ENCODE measurements at places on chromosomes 7 and 10.
A peak's percentile ranks its signal among the peaks of the same experiment; 100 is the strongest.

- DNase-seq = no peak
These were observed 259.8 kb upstream of the MAGI2 start for GRCh38 chr7:79713276-79713675.

DNA sequence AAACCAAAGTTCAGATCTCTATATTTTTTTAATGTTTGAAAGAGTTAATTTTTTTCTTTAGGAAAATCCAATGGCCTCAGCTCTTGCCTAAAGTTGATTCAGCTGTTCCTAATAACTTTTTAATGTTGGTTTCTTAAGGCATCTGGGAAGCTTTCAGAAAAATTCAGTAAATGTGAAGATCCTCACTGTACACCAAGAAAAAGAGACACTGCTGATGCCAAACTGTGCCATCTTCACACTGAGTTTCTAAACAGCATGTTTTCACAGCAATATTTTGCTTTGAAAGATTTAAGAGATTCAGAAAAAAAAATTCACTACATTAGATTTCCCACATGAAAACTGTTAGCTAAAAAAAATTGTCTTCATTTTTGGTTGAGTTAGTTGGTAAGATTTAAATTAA, 249.4 kb downstream of the NEBL start:
- no peak for DNase-seq

- DNase-seq = no peak
These were observed 50.3 kb upstream of the GSAP start for GRCh38 chr7:77466450-77466849.

- DNase-seq = no peak
These were observed 242.1 kb upstream of the TCERG1L start for GRCh38 chr10:131553581-131553980.

DNA sequence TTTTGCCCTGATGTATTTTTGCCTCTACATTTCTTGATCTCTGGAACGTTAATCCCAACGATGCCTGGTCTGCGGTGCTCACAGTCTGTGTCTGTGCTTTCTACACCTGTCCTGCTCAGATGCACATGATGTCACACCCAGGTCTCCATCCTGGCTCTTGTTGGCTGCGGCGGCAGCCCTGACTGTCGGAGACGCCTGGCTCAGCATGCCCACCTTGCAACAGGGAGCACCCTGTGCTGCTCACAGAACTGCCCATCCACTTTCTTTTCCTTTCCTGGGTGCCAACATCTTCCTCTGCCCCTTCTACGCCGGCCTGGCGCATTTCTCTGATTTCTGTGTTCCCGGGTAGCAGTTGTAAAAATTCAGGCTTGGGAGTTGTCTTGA, 106.2 kb downstream of the CUX1 start:
- no peak for DNase-seq

DNA sequence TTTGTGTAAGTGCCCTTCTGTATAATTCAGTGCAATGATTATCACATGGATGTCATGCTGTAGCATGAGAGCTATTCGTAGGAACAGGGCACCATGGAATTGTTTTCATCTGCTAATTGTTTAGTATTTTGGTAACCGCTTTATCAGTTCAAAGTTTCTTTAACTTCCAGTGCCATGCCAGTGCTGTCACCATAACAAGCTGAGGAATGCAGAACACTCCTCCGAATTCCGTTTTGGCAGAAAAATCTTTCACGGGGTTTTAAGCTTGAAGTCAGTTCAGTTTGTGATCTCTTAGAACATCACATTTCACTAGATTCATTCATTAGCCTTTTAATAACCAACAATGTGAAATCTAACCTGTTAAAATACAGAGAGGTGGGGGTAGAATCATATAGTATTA, 117.2 kb upstream of the SEMA3C start:
- no peak for DNase-seq

GRCh38 chr10:132685101-132685891, 100.7 kb downstream of the NKX6-2 start:
- peak; percentile 74 for DNase-seq

DNA sequence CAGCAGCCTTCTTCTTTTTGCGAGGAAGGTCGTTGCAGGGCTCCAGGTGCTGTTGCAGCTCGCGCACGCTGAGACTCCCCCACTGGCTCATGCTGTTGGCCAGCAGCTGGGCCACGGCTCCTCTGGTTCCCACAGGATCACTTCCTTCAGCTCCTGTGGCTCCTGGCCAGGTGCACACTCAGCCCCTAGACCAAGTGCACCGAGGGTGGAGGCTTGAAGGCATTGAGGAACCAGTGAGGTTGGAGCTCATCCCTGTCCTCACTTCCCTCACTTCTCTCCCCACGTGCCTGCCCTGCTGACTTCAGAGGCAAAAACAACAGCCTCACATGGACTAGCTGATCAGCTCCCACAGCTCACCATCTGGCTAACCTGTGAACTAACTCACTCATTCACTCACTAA, 46.2 kb upstream of the ADRB1 start:
- DNase-seq = peak; percentile 37

- DNase-seq = no peak
These were observed 26.3 kb upstream of the SMURF1 start for GRCh38 chr7:99170065-99170729.

DNA sequence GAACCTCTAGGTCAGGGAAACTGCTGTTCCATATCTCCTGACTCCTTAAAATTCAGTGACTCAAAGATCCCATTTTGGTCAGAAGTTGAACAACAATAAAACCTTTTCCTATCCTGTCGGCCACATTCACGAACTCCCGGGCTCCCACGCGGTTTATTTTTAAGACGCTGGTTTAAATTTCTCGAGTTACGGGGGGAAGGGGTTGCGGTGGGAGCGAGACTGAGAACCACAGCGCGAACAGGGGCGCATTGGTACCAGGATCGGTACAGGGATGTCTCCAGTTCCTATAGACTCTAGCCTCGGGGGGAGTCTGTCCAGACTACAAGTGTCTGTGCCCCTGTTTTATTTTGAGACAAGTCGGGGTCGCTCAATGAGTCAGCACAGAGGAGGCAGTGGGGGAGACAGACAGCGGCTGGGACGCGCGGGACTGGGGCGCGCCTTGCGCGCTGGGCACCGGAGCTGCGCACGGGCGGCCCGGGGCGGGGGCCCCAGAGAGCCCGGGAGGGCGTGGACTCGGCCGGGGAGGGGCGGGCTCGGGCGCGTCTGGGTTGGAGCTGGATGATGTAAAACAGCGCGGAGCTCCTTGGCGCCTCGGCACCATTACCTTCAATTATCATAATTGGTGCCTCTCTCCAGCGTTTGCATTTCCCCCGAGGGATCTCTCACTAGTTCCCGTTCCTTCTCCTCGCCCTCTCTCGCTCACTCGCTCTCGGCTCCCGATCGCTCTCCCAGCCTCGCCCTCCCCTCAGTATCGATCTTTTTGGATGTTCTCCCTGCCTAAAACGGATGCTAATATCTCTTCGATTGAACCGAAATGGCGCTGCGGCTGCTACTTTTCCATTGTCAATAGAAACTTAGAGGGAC, 8.7 kb upstream of the BAMBI start:
- no peak for DNase-seq

DNA sequence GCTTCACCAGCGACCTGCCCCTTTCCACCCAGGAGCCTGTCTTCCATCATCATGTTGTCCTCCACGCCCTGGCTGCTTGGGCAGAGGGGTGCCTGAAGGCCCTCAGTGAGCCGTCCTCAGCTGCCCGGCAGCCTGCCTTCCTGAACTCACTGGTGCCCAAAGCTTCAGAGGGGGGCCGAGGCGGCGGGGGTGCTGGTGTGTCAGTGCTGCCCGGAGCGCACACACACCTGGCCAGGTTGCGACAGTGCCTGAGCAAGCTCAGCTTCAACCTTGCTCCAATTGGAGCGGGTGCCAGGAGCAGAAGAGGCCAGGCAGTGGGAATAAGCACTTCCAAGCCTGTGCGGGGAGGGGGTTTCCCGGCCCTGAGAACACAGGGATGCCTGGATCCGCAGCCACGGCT, 566.3 kb downstream of the INHBA start:
- no peak for DNase-seq

- no peak for DNase-seq
These were observed 39.0 kb downstream of the OAT start for GRCh38 chr10:124379609-124380193.

GRCh38 chr7:79949778-79950177, 184.9 kb upstream of the GNAI1 start:
- no peak for DNase-seq

GRCh38 chr7:3558400-3558799, 257.3 kb downstream of the SDK1 start:
- DNase-seq = no peak

DNA sequence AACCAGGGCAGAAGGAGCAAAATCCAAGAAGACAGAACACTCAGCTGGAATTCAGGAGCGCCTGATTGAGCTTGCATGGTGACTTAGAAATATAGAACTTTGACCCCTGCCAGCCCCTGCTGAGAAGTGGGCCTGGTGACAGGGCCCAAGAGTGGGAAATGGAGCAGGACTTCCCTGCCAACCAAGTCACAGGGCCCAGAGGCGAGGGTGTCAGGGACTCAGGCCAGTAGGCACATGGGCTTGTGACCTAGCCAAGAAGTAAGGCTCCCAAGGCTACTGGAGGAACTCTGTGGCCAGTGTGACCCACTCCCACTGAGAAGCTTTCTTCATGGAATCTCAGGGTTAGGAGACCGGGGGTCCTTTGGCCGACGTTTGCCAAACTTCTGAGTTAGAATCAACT, 31.9 kb downstream of the LRRC20 start:
- no peak for DNase-seq

- no peak for DNase-seq
These were observed 114.9 kb upstream of the ZEB1 start for GRCh38 chr10:31204090-31204489.

DNA sequence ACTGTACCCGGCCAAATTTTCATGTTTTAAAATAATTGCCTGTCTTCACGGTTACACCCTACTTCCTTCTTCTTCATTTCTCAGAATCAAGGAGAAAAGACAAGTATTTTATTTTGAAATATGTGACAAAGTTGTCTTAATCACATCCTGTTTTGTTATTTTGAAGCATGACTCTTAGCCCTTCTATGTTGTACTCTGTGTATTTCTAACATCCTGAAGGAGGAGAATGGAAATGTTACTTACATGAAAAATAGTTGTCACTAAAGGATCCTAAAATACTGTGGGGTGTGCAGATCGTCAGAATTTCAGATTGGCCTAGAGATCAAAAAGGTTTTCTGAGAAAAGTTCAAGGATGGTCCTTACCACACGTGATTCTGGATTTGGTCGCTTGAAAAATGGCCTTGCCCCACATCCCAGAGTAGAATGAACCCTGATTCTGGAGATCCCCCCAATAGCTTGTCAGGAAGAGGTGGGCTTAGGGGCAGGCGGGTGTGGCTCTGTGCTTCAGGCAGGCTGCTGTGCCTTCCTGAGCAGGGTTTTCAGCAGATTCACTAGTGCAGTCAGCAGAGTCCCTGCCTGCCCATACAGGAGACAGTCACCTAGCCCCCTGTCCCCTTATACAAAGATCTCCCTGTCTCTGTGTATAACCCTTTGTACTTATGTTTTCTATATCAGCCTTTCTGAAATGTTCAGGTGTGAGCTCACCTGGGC, 8.6 kb downstream of the UPP1 start:
- DNase-seq = no peak

DNA sequence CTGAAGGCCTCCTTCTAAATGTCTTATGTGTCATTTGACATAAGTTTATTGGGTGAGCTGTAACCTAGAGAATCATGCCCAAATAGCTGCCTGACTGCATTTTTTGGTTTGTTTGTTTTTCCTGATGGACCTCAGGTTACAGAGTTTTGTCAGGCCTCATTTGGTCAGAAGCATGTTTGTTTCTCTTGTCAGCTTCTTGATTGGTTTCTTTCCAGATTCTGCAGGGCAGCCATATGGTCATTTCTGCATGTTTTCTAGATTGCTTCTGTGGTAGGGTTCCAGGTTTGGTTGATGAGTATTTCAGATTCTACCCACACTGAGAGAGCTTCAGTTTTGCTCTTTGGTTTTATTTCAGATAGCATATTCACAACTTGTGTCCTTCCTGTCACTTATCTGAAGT, 28.0 kb downstream of the GLCCI1 start:
- DNase-seq = peak; percentile 88

- DNase-seq = no peak
These were observed 944.7 kb downstream of the SORCS3 start for GRCh38 chr10:105585753-105586152.

- DNase-seq = no peak
These were observed 59.7 kb downstream of the LMBR1 start for GRCh38 chr7:156833312-156833711.

DNA sequence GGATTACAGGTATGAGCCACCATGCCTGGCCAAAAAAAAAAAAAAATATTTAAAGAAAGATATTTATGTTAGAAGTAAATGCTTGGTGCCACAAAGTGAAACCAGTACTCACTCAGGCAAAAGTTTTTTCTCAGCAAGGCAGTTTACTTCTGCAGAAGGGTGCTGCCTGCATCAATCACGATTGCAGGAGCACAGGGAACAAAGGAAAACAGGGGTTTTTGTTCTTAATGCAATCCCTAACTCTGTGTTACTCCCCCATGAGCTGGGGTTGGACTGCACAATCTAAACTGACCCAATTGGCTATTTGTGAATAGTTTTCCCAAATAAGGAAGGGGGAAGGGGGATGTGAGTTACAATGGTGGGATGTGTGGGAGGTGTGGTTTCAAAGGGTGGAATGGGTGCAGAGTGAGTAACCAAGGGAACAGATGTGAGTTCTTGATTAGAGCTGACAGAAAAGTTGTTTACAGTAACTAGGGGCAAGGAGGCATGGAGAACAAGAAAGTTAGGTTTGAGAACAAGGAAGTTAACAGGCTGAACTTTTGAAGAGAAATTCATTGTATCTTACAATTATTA, 255.4 kb downstream of the TYW1 start:
- no peak for DNase-seq

DNA sequence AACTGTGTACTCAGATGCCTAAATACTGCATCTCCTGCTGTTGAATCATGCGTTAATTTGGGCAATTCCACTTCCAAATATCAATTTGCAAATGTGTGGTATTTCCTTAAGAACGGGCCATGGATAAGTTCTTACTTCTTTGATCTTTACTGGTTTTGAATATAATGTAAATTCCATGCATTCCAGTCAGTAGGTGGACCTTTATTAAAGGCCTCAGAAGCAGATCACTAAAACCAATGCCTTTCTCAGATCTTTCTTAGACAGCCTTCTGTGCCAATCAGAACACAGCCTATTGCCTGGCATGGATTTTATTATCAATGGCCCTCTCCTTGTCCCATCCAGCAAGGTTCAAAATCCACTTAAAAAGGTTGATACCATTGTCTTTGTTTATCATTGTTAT, 21.5 kb upstream of the POM121L12 start:
- DNase-seq = no peak

- DNase-seq = no peak
These were observed 87.7 kb downstream of the TNS3 start for GRCh38 chr7:47493976-47494911.

GRCh38 chr7:831596-832166, 595 bp upstream of the SUN1 start:
- DNase-seq = no peak

- no peak for DNase-seq
These were observed 196.0 kb downstream of the RNLS start for GRCh38 chr10:88386821-88387773.

- DNase-seq = no peak
These were observed 383.2 kb upstream of the ZMIZ1 start for GRCh38 chr10:78685466-78686103.

DNA sequence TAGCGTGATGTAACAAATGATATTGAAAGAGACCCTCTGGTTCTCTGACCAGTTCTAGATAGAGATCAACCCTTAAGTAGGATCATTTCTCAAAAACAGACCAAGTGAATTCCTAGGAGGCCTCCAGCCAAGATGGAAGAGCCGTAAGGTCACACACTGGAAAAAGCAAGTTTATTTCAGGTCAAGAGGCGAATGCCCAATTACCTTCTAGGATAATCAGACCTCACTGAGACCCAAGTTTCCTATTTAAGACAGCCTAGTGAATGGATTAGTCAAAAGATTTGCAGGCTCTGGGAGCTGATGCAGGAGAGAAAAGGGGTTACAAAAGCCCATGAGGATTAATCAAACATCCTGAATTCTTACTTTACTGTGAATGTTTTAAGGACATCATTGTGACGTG, 486.1 kb upstream of the NRP1 start:
- DNase-seq = no peak

Data from LNCaP clone FGC (cell line).